MM.1S (cell line): ENCODE measurements at places on chromosomes 1 and 21.

- no peak for DNase-seq
- H3K4me1 ChIP-seq: peaks cover 15% of the 10 kb centered on the region
Measured at GRCh38 chr1:204493145-204493983, 1.2 kb downstream of the PIK3C2B start.

GRCh38 chr1:29651684-29652665 lies 415.7 kb downstream of the PTPRU start:
- no peak overlapping the region for H3K27ac ChIP-seq
- no peak for DNase-seq
- H3K27me3 ChIP-seq: peaks cover 38% of the 10 kb centered on the region

DNA sequence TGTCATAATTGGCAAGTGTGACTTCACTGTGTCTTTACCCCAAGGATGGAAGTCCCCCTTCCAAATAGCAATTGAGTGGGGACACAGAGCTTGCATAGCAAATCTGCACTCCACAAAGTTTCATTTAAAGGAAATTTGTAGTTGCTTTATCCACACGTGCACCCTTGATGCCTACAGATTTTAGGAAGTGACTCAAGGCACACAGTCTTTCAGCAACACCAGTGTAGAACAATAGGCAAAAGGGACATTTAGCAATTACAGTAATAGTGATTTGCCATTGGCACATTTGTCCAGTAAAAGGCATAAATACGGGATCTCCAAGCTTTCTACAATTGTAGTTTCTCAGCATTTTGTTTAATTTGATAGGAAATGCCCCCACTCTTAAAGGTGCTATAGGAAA lies 43.4 kb upstream of the KAZN start:
- no peaks in the 10 kb centered on the region for H3K27me3 ChIP-seq
- DNase-seq: no peak
- H3K36me3 ChIP-seq: no peaks in the 10 kb centered on the region
- H3K4me3 ChIP-seq: no peak overlapping the region
- no peak overlapping the region for H3K27ac ChIP-seq

DNA sequence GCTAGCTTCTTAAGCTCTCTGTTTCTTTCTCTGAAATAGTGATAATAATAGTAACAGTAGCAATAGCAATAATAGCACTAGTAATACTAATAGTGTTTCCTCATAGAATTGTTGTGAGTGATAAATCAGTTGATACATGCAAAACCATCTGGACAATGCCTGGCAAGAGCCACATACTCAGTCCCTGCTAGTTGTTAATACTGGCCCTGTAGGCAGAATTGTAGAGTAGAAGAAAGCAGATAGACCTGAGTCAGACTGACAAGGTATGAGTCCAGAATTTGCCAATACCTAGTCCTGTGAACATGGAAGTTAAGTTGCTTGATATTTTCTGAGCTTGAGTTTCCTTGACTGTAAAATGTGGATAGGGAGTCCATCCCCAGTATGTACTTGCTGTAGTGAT lies 171.9 kb downstream of the C1orf21 start:
- peaks cover 75% of the 10 kb centered on the region for H3K4me1 ChIP-seq
- peak overlapping the region; percentile 56; the same call in 1 of the 2 replicates for H3K27ac ChIP-seq
- H3K36me3 ChIP-seq: no peaks in the 10 kb centered on the region
- H3K4me3 ChIP-seq: 0 out of 2 replicates have a peak overlapping the region, but pooled peaks have one; percentile 41
- DNase-seq: no peak
- H3K27me3 ChIP-seq: no peaks in the 10 kb centered on the region

DNA sequence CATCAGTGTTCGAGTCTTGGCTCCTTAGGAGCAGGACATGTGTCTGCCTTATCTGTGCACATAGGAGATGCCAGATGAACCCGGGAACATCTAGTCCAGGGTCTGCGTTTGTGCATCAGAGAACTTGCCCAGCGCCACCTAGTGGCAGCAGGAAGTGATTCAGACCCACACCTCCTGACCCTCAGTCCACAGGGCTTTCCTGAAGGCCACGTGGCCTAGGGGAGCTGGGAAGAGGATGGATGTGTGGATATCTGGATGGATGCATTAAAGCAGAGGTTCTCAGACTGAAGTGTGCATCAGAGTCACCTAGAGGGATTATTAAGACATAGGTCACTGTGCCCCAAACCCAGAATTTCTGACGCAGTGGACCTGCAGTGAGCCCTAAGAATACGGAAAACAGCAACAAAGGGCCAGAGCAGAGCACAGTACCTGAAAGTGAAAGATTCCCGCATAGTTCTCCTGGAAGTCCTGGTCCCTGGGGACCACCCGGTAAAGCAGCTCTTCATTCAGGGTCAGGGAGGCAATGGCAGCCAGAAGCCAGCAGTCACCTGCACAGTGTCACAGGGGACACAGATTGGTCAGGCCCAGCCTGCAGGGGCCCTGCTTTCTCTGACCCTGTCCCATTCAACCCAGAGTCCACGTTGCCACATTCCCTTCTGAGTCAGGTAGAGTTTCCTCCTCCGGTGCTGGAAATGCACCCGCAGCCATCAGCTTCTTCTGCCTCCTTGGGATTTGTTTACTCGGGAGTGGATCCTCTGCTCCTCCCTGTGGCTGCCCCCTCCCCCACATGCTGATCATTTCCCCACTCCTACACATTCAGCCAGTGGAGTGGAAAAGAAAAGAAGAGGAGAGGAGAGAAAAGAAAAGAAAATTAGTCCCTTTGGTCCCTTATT lies 37.0 kb downstream of the CAPN8 start:
- no peak overlapping the region for H3K27ac ChIP-seq
- H3K4me3 ChIP-seq: no peak overlapping the region
- H3K36me3 ChIP-seq: no peaks in the 10 kb centered on the region

GRCh38 chr1:55531644-55532043 lies 316.5 kb upstream of the USP24 start:
- H3K4me1 ChIP-seq: no peaks in the 10 kb centered on the region
- no peak overlapping the region for H3K4me3 ChIP-seq
- H3K27me3 ChIP-seq: no peaks in the 10 kb centered on the region
- H3K27ac ChIP-seq: no peak overlapping the region
- DNase-seq: no peak

GRCh38 chr1:221727146-221728036 lies 14.5 kb downstream of the DUSP10 start:
- no peaks in the 10 kb centered on the region for H3K27me3 ChIP-seq
- DNase-seq: no peak
- no peaks in the 10 kb centered on the region for H3K4me1 ChIP-seq
- H3K27ac ChIP-seq: no peak overlapping the region
- H3K36me3 ChIP-seq: no peaks in the 10 kb centered on the region

GRCh38 chr1:14936815-14937214 lies 216.7 kb upstream of the TMEM51 start:
- H3K4me3 ChIP-seq: no peak overlapping the region
- no peak for DNase-seq
- H3K36me3 ChIP-seq: no peaks in the 10 kb centered on the region
- H3K27me3 ChIP-seq: no peaks in the 10 kb centered on the region
- H3K4me1 ChIP-seq: no peaks in the 10 kb centered on the region

DNA sequence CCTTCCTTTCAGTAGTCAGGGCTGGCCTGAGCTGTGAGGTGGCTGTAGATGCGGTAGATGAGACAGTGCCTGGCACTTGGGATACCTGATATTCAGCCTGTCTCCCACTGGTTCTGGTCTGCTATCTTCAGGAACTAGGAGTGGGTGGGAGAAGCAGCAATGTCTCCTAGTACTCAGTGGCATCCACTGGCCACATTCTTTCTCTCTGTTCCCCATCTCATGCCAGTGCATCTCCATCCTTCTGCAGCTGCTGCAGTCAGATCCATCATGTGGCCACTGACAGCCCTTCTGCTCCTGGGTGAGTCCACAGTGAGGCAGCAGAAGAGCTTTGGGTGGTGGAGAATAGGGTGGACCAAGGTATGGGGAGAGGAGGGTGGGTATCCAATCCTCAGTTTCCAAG lies 1.1 kb downstream of the FCRLB start:
- no peak overlapping the region for H3K27ac ChIP-seq
- H3K36me3 ChIP-seq: no peaks in the 10 kb centered on the region
- DNase-seq: no peak
- no peak overlapping the region for H3K4me3 ChIP-seq

GRCh38 chr1:46362158-46362557 lies 21.6 kb downstream of the NSUN4 start:
- no peaks in the 10 kb centered on the region for H3K4me1 ChIP-seq
- H3K27me3 ChIP-seq: no peaks in the 10 kb centered on the region
- H3K4me3 ChIP-seq: no peak overlapping the region
- no peaks in the 10 kb centered on the region for H3K36me3 ChIP-seq
- H3K27ac ChIP-seq: no peak overlapping the region

DNA sequence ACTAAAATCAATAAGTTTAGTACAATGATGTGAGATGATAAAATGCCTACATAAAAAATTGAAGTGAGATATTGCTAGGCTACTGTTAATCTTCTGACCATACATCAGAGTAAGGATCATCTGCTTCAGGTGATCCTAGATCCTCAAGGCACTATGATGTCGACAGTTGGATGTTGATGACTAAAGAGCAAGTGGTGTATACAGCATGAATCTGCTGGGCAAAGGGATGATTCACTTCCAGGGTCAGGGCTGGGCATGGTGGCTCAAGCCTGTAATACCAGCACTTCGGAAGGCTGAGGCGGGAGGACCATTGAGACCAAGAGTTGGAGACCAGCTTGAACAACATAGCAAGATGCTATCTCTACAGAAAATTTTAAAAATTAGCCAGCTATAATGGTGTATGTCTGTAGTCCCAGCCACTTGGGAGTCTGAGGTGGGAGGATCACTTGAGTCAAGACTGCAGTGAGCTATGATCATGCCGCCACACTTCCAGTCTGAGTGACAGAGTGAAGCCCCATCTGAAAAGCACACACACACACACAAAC lies 24.6 kb downstream of the NUF2 start:
- no peak overlapping the region for H3K27ac ChIP-seq
- peaks cover 10% of the 10 kb centered on the region; the same call in 1 of the 2 replicates for H3K36me3 ChIP-seq
- H3K4me3 ChIP-seq: no peak overlapping the region
- H3K27me3 ChIP-seq: no peaks in the 10 kb centered on the region
- no peaks in the 10 kb centered on the region for H3K4me1 ChIP-seq
- DNase-seq: no peak

DNA sequence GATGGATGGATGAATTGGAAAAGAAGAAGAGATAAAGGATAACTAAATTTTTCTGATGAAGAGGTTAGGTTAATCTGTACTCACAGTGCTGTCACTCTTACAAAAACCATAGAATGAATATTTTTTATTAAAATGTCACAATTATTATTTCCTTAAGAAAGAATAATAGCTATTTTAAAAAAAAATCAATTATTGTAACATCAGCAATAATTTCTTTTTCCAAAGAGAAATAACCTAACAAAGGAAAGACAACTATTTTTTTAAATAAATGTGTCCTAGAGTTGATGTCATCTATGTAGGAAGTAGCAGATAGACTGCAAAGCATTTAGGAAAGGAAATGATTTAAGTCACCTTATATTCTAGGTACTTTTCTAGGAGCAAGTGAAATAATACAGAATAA lies 33.6 kb upstream of the PLPPR4 start:
- DNase-seq: no peak
- H3K36me3 ChIP-seq: no peaks in the 10 kb centered on the region
- H3K27me3 ChIP-seq: no peaks in the 10 kb centered on the region
- no peak overlapping the region for H3K27ac ChIP-seq
- no peak overlapping the region for H3K4me3 ChIP-seq

DNA sequence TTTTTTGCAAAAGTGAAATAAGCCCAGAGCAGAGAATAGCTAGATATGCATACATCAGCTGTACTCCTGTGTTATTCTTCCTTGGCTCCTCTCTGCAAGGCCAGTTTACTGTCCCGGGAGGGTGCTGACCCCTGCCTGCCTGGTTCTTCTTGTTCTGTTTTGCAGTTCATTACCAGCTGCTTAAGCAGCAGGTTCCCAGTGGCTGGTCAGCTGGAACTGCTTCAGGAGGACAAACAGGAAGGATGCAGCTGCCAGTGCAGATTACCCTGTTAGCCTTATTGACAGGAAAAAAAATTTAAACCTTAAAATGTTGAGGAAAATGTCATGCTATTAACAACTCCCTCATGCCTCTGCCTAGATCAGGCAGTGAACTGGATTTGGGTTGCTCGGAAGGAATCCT lies 16.0 kb upstream of the LRIG2 start:
- no peaks in the 10 kb centered on the region for H3K27me3 ChIP-seq
- DNase-seq: peak; percentile 6
- no peak overlapping the region for H3K27ac ChIP-seq

GRCh38 chr1:37509181-37509580 lies 5.4 kb downstream of the MEAF6 start:
- H3K27ac ChIP-seq: no peak overlapping the region
- peaks cover 9% of the 10 kb centered on the region; the same call in 1 of the 2 replicates for H3K36me3 ChIP-seq
- H3K4me1 ChIP-seq: peaks cover 7% of the 10 kb centered on the region; the same call in 1 of the 2 replicates
